GM23338 (cell line): ENCODE measurements at places on chromosomes 5 and 9. TPM values are rescaled to one million over a fixed set of nuclear protein-coding genes. Genes with fewer than 3 reads are reported as not detected.
A peak's percentile ranks its signal among the peaks of the same experiment; 100 is the strongest.

DNA sequence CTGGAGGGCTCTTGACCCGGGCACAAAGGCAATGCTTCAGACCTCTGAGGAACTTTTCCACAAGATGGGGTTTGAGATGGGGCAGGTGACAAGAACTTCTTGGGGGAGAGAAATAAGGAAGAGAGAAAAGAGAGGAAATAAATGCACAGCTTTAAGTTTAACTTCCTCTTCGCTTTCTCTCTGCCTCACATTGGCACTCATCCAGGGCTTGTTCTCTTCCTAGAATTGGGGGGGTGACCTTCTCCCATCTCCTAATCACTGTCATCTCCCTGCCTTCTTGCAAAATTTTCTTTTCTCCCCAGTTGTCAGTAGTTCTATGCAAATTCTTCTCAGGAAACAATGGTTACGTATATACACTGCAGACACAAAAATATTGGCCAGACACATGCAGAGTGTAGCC lies 19.1 kb upstream of the ADCY2 start:
- no peak for DNase-seq

SPOCK1 gene
- total RNA-seq: 10.5 and 17.2 TPM in 2 replicates

DNA sequence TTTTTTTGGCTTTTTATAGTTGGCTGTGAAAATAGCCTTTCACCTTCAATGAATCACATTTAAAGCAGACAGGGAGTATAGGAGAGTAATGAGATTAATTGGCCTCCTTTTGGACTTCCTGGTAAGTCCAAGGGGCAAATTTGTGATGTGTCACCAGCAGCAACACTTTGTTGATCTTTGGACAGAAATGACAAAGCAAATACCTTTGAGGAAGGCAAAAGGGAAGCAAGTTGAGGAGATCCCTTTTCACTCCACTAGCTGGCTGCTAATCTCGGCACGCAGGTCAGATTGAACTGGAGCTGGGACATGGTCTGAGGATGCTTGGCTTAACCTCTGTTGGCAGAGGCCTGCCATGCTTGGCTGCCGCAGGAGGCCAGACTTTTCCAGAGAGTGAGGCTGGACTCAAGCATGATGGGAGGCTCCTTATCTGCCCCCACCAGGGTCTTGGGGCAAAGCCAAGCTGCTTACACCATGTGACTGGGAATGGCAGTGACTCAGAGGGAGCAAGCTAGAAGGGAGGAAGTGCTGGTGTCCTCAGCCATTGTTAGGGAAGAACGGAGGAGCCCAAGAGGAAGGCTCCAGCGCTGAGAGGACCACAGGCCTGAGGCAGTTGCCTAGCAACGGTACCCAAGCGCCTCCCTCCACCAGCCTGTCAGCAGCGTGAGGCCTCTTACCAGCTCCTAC lies 174.5 kb upstream of the MAP1B start:
- DNase-seq: peak; percentile 75

DNA sequence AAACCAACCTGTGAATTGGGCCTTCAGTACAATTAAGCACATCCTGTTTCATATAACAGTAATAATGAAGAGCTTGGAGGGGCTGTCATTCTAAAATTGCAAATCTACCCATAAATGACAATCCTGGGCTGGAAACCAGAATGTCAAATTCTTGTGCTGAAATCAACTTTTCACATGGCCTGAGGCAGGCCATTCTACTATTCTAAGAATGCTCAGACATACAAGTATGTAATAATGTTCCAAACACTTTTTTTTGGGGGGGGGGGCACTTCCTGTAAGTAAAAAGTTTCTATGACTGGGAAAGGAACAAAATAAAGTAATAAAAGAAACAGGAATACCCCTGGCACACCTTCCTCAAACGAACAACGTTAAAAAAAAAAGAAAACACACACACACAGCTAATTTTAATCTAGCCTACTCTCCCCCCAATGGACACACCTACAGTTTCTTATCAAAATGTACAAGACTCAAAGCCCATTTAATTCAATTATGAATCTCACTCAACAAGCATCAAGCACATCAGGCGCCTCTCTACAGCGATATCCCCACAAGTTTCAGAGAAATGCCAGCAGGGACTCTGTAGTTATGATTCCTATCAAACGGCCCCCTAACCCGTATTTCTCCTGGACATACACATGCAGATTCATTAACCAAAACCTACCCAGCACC lies 1.4 kb downstream of the ETF1 start:
- DNase-seq: no peak

GRCh38 chr5:111367115-111367514 lies 142.9 kb downstream of the CAMK4 start:
- no peak for DNase-seq

SURF1 gene
- 21.6 and 39.1 TPM in 2 replicates for total RNA-seq

GRCh38 chr5:7663808-7664207 lies 187.1 kb downstream of the CFAP90 start:
- peak; percentile 68 for DNase-seq

DNA sequence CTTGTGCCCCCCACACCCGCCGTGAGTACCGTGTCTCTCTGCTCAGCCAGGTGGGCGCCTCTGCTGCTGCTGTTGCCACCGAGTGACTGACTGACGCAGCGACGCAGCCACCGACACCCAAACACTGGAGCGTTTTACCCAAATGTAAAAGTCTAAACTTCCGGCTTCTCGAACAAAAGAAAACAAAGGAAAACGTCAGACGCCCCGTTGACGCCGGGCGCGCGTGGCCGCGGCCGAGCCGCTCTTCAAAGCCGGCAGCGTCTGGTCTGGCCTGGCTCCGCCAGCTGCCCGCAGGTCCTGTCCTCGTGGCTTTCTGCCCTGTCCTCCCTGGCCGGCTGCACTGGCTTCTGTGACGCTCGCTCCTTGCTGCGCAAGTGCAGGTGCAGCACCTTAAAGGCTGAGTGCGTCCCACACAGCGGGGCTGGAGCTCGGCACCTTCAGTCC lies 41.4 kb upstream of the CLPTM1L start:
- DNase-seq: peak; percentile 80

BTNL8 gene
- 0.85 TPM in 1 of 2 replicates, not detected in the other for total RNA-seq

DNA sequence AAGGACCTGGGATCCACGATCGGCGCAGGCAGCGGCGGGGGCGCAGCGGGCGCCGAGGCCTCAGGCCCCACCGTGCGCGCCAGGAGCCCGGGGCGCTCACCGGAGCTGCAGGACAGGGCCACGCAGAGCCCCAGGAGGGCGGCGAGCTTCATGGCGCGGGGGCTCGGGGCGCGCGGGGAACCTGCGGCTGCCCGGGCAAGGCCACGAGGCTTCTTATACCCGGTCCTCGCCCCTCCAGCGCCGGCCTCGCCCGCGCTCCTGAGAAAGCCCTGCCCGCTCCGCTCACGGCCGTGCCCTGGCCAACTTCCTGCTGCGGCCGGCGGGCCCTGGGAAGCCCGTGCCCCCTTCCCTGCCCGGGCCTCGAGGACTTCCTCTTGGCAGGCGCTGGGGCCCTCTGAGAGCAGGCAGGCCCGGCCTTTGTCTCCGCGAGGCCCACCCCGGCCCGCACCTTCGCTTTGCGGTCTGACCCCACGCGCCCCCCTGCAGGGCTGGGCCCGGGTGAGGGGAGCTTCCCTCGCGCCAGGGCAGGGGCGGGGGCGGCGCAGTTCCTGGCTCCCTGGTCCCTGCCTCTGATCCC lies at the start of gene SCGB3A1:
Gene SCGB3A1 (minus strand): TSS at position 189 of the 577 bp plus-strand sequence. CDS start 37 bp downstream, at position 152.
- DNase-seq: peak; percentile 63

DNA sequence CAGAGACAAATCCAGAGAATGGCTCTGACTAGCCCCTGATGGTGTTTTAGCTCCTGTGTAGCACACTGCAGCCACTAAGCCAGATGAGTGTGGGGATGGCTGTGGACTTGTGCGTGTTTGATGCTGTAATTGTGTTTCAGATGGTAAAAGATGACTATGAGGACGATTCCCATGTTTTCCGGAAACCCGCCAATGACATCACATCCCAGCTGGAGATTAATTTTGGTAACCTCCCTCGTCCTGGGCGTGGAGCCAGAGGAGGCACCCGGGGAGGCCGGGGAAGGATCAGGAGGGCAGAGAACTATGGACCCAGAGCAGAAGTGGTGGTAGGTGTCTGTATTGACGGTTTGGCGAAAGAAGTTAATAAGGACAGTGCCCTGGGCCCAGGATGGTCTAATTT lies 38.0 kb downstream of the HABP4 start:
- no peak for DNase-seq

PAEP gene
- total RNA-seq: not detected in 2 replicates

FCHO2 gene
- 8.4 and 10.9 TPM in 2 replicates for total RNA-seq

- no peak for DNase-seq
Observed at GRCh38 chr9:87577746-87578145, 80.1 kb downstream of the DAPK1 start.

- no peak for DNase-seq
Observed at GRCh38 chr5:2557435-2557834, 194.0 kb downstream of the IRX2 start.

KIF12 gene
- total RNA-seq: 0.58 and 4.3 TPM in 2 replicates

- no peak for DNase-seq
Observed at GRCh38 chr9:114820776-114821501, 15.1 kb upstream of the TNFSF15 start.

DNA sequence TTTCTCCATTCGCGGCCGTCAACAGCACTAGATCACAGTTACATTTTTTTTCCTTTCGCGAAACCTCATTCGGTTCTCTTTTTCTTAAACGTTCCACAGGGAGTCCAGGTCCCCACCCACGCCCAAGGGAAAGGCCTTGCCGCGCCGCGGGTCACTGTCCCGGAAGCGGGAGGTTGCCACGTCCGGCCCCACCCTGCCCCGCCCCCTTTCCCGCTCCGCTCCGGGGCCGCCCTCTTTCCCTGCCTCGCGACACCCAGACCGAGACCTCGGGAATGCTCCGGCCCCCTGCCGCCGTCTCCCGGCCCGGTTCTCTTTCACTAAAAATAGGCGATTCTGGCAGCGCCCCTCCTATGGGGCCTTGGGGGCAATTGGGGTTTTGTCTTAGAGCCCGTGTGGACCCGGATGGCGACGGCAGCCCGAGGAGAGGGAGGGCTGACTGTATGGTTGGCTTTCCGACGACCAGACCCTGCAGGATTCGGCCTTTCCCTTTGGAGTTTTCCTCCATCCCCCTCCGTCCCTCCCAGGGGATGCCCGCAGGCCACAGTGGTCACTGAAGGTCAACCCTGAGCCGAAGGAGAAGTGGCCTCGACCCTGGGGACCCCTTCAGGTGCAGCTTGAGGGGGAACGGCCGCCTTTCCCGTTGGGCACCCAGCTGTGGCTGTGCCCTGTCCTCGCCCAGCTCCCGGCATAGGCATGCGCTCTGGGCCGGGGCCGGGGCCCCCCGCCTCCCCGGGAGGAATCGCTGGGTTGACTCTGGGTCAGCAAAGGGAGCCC lies 2.8 kb upstream of the RACK1 start:
- DNase-seq: peak; percentile 89

DNA sequence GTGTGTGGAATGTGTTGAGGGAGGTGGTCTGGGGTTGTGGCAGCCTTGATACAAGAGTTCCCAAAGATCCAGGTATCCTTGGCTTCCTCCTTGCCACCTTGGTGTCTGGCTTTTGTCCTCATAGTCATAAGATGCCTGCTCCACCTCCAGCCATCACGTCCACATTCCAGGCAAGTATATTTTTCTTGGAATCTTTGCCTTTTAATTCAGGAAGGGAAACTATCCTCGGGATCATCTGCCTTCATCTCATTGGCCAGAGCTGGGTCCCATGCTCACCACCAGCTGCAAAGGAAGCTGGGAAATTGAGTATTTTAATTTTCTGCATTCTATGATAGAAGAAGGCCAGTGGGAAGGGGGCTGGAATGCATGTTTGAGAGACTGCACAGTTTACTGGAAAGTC lies 186.7 kb downstream of the C9orf50 start:
- no peak for DNase-seq
